ENCODE measurements at places on chromosomes 4 and X. TPM values are rescaled to one million over a fixed set of nuclear protein-coding genes. Genes with fewer than 3 reads are reported as not detected.

The BMP3 gene
- not detected for total RNA-seq

The SSX7 gene
- total RNA-seq: not detected

The SSX2B gene
- total RNA-seq: not detected

The MAOA gene
- 0.39 TPM for total RNA-seq

The CPLX1 gene
- total RNA-seq: 2.1 TPM

The MMRN1 gene
- 0.27 TPM for total RNA-seq

The BDH2 gene
- total RNA-seq: 12.3 TPM

The TEX11 gene
- total RNA-seq: not detected

The JCHAIN gene
- total RNA-seq: not detected

The ALAS2 gene
- not detected for total RNA-seq

The MSX1 gene
- not detected for total RNA-seq

The ZIC3 gene
- not detected for total RNA-seq

The MCF2 gene
- total RNA-seq: 0.37 TPM

The SYNPO2 gene
- total RNA-seq: 0.93 TPM

The GSX2 gene
- not detected for total RNA-seq

The HTATSF1 gene
- total RNA-seq: 63.5 TPM

The MYOZ2 gene
- total RNA-seq: not detected

The SHROOM4 gene
- not detected for total RNA-seq

The ANXA3 gene
- 30.9 TPM for total RNA-seq

The TRO gene
- 1.5 TPM for total RNA-seq

The LEF1 gene
- total RNA-seq: 215 TPM

The ASB9 gene
- total RNA-seq: 0.39 TPM

The MAGEC2 gene
- total RNA-seq: not detected

The SGMS2 gene
- total RNA-seq: 0.37 TPM

The HDX gene
- total RNA-seq: 3.7 TPM

The CXXC4 gene
- total RNA-seq: not detected

The VCX3B gene
- not detected for total RNA-seq

The GLRA2 gene
- not detected for total RNA-seq

The DCX gene
- not detected for total RNA-seq

The OTUD4 gene
- total RNA-seq: 65.9 TPM

The INTU gene
- total RNA-seq: not detected

The ACSL4 gene
- 42.9 TPM for total RNA-seq

The CT83 gene
- not detected for total RNA-seq

The MAGEE1 gene
- total RNA-seq: 2.0 TPM

The TKTL1 gene
- total RNA-seq: 1.1 TPM
